ENCODE measurements at places on chromosomes 5 and 9.

DNA sequence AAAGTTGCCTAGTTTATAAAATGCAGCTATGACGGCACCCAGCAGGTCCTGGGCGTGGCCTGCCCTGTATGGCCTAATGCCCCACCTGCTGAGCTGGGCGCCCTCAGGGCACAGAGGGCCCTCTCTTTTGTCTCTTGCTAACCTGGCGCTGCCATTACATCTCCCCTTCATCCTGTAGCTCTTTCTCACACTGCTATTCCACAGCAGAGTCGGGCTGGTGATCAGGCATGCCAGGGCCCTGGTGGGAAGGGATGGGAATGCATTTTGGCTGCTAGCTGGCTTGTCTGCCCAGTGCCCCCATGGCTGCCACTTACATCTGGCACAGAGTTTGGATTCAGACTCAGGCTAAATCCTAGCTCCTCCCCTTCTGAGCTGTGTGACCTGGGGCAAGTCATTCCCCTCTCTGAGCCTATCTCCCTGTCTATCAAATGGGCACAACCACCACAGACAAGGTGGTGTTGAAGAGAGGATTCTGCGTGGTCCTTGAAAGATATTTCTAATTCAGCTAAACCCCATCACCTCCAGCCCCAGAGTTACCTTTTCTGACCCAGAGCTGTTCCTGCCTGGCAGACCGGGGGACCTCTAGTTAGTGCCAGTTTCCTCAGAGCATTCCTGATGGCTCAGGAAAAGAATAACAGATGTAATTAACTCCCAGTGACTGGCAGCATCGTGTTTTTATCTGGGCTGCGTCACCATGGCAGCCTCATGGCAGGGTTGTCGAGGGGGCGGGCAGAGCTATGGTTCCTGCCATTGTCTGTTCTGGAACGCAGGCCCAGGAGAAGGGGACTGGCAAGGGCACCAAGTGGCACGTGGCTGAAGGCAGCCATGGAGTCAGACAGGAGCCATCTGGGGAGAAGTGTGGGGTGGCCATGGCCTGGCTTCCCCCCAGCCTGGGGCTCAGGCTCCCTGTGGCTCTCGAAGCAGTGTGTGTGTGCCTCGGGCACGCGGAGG lies 6.3 kb downstream of the PRR7 start:
- H3K4me3 ChIP-seq: peak overlapping the region; percentile 65
- H3K27ac ChIP-seq: peak overlapping the region; percentile 77
- DNase-seq: no peak
- H3K27me3 ChIP-seq: peaks cover 20% of the 10 kb centered on the region

GRCh38 chr9:88272986-88273385 lies 115.3 kb upstream of the SPIN1 start:
- H3K4me1 ChIP-seq: peaks cover 8% of the 10 kb centered on the region
- no peak overlapping the region for H3K27ac ChIP-seq
- H3K27me3 ChIP-seq: no peaks in the 10 kb centered on the region
- no peak overlapping the region for H3K4me3 ChIP-seq
- H3K36me3 ChIP-seq: no peaks in the 10 kb centered on the region

DNA sequence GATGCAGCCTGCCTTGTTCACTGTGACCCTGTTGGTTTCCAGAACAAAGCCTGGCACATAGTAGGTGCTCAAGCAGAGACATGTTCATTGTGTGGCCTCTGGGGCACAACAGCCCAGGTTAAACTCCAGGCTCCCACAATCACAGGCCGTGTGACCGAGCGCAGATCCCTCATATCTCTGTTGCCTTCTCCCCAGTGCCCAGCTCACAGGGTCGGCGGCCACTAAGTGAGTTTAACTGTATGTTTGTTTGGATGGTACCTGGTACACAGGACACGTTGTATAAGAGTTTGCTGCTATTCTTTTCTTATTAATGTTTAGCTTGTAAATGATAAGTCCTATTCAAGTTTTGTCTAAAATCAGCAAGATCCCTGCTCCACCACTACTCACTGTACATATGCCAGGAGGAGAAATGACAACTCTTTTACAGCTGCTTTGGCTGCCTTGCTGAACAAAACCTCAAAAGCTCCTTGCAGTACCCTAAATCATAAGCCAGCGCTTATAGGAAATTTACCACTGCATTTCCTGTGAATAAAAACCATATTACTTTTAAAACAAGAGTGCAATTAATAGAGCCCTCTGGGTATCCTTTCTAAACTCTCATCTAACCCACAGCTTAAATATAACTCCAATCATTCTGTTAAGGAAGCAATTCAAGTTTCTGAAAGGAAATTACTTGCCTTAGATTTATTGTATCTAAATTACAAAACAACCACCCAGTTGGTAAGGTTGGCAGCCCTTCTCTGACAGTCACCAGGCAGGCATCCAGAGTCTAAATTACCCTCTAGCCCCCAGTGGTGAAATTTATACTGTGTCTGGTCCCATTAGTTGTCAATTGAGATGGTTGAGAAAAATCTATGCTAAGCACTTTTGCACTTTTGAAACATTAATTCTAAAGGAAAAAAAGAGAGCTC lies 379.4 kb downstream of the SEMA5A start:
- DNase-seq: no peak
- H3K4me1 ChIP-seq: peaks cover 21% of the 10 kb centered on the region
- H3K27me3 ChIP-seq: no peaks in the 10 kb centered on the region
- H3K4me3 ChIP-seq: no peak overlapping the region

DNA sequence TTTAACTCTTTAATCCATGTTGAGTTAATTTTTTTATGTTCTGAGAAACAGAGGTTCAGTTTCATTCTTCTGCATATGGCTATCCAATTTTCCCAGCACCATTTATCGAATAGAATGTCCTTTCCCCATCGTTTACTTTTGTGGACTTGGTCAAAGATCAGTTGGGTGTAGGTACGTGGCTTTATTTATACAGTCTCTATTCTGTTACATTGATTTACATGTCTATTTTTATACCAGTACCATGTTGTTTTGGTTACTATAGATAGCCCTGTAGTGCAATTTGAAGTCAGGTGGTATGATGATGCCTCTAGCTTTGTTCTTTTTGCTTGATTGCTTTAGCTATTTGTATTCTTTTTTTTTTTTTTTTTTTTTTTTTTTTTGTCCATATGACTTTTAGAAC lies 462.0 kb downstream of the HTR1A start:
- DNase-seq: no peak
- no peaks in the 10 kb centered on the region for H3K36me3 ChIP-seq
- no peak overlapping the region for H3K27ac ChIP-seq
- no peak overlapping the region for H3K4me3 ChIP-seq

DNA sequence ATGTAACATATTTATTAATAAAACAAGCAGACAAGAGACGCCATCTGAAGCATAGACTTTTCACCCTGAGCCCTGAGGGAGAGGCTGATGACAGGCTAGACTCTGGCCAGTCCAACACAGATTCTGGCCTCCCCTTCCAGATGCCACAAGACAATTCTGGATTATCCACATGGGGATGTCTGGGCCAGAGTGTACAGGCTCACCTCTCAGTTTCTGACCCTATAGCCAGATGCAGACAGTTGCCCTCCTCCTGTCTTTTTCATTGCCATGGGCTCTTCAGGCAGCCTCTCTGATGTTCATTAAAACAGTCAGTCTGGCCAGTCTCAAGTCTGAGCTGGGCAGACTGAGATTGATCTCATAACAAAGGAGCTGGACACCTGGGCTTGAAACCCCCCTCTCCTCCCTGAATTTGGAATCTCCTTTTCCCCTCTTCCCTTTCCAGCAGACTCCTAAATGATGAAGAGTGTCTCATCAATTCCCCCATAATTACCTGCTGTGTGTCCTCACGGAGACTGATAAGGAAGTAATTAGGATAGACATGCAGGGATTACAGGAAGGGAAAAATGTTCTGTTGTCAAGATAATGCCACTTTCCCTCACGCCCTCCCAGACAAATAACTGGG lies 89.6 kb downstream of the ASTN2 start:
- peaks cover 7% of the 10 kb centered on the region for H3K27me3 ChIP-seq
- H3K4me3 ChIP-seq: no peak overlapping the region
- H3K36me3 ChIP-seq: no peaks in the 10 kb centered on the region
- H3K27ac ChIP-seq: no peak overlapping the region
- peaks cover 5% of the 10 kb centered on the region for H3K4me1 ChIP-seq
- DNase-seq: no peak

- no peak for DNase-seq
- H3K36me3 ChIP-seq: no peaks in the 10 kb centered on the region
- no peak overlapping the region for H3K4me3 ChIP-seq
- no peaks in the 10 kb centered on the region for H3K27me3 ChIP-seq
- no peak overlapping the region for H3K27ac ChIP-seq
These were observed 115.2 kb downstream of the SVEP1 start for GRCh38 chr9:110464321-110464720.

DNA sequence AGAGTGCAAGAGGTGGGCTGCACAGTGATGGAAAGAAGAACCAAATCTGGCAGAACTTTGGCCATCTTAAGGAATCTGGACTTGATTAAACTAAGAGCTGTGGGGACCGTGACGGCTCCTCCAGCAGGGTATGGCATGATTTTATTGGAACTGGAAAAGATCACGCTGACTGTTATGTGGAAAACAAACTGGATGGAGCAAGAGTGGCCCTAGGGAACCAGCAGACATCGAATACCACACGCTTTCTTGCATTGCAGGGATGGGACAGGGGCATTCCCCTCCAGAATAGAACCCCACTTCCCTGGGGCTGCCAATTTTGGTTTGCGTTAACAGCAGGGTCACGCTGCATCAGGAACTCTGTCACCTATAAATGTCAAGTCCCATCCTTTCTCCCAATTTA lies 38.8 kb downstream of the INSYN2B start:
- no peak for DNase-seq
- peaks cover 4% of the 10 kb centered on the region for H3K27me3 ChIP-seq
- H3K27ac ChIP-seq: no peak overlapping the region
- H3K36me3 ChIP-seq: no peaks in the 10 kb centered on the region
- H3K4me1 ChIP-seq: peaks cover 13% of the 10 kb centered on the region

GRCh38 chr5:181188700-181189362 lies 16.2 kb downstream of the TRIM7 start:
- H3K36me3 ChIP-seq: peaks cover 9% of the 10 kb centered on the region
- peaks cover 13% of the 10 kb centered on the region for H3K4me1 ChIP-seq
- H3K27me3 ChIP-seq: peaks cover 26% of the 10 kb centered on the region
- peak; percentile 86 for DNase-seq
- peak overlapping the region; percentile 98 for H3K27ac ChIP-seq

DNA sequence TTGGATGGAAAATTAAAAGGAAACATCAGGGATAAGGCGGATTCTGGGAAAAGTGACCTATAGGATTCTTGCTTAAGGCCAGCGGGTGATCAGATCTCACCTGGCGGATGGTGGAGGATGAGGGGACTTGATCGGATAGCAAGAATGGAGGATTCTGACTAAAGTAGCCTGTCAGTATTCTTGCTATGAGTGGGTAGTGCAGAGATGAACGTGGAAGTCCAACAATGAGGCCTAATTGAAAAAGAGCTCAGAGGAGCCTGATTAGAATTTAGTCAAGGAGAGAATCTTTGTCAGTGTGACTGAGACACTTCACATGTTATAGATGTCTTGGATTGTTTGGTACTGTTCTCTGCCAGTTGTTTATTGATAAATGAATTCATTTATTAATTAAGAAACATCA lies 24.9 kb downstream of the CAST start:
- no peak overlapping the region for H3K4me3 ChIP-seq
- no peak overlapping the region for H3K27ac ChIP-seq
- H3K36me3 ChIP-seq: no peaks in the 10 kb centered on the region
- no peak for DNase-seq
- peaks cover 4% of the 10 kb centered on the region for H3K4me1 ChIP-seq
- no peaks in the 10 kb centered on the region for H3K27me3 ChIP-seq

All from type B pancreatic cell (in vitro differentiated cells).